ENCODE measurements at places on chromosomes 1 and 21.

DNA sequence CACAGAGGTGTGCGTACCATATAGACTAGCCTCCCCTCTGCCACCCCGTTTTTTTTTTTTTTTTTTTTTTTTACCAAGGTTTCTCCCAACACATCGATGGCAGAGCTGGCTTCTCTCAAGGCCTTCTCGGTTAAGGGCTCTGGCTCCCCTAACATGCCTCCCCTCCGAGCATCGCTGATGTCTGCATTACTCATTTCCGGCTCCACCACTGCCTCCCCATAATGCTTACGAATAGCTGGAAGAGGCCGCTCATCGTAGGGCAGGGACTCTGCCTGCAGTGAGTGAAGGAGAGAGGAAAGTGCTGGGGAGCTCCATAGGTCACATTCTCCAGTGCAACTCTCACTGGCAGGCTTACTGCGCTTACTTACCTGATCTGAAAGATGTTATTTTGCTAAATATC, 20.6 kb downstream of the CEP104 start:
- DNase-seq: no peak

GRCh38 chr1:37995751-37996345, 6.0 kb upstream of the SF3A3 start:
- no peak for DNase-seq

DNA sequence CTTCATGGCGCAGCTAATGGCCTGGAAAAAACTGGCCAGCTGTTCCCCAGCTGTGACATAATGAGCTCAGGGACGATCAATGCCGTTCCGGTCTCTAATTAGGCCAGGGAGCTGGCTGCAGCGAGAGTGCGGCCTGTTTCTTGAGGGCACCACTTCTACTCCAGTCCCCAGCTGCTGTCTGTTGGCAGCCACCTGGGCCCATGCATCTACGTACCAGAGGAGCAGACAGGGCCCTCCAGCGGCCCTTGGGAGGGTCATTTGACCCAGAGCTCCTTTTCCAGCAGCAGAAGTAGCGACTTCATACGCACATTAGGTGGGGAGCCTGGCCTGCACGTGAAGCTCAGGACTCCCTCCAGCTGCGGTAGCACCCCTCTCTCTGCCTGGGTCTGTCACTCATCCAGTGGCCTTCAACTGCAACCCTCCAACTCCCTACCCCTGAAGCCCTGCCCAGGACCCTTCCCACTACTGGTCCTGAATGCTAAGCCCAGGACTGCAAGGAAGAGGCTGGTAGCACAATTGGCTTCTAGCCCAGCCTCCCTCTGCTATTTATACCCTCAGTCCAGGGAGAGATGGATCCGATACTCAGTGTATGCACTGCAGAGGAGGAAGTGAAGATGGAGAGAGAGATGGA, 9.1 kb upstream of the GPR61 start:
- no peak for DNase-seq

DNA sequence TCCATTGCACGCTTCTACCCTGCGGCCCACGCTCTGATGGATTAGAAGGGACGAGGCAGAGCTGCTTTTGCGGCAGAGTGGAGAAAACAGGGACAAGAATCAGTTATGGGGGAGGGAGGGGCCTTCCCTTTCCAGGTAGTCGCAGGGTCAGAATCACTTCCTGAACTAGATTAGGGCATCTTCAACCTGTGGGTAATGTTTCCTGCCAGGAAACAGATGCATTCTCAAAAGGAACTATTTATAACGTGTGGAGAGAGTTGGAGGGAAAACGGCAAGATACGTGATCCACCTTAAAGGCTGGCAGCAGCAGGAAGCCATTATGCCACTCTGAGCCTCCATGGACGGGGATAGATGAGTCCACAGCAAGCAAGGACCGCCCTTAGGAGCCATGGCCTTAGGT, 59.9 kb upstream of the CNTN2 start:
- no peak for DNase-seq

DNA sequence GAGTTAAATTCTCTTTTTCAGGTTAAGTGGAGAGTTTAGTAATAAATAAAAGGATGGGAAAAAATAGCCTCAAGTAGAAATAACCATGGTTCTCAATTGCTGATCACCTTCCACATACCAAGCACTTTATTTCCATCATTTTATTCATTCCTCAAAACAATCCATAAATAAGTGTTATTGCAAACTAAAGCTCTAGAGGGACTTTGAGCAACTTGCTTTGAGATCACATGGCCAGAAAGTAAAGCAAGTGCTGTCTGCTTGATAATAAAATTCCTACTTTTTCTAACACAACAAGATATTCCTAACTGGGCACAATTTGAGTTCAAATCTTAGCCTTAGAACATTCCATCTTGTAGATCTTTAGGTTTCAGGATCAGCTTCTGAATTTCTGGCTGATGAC, 97.1 kb upstream of the C1orf87 start:
- DNase-seq: no peak

DNA sequence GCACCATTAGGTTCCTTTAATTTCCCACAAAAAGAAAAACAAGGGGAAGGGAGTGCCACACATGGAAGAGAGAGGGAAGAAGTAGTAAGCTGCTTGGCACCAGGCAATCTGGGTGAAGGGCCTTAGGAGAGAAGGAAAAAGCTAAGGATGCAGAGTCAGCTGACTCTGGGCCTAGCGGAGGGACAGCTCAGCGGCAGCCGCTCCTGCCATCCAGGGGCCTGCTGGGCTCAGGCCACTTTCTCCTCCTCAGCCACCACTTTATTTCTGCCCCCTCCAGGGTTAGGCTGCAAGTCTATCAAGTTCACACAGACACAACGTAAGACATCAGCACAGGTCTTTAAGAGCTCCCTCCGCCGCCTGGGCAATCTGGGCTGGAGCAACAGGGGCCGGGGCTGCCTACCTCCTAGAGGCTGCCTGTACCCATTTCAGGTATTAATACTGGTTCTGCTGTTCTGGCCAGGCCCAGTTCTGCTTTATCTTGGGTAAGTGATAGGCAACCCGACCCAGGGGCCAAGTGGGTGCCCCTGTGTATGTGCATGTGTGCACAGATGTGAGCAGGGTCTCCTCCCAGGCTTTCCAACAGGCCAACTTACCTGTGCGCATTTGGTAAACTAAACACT, 53.6 kb downstream of the SLC45A1 start:
- no peak for DNase-seq

GRCh38 chr1:57600424-57600823, 176.6 kb upstream of the DAB1 start:
- no peak for DNase-seq

- DNase-seq: no peak
These were observed 2.4 kb upstream of the PKP1 start for GRCh38 chr1:201280884-201281283.

- DNase-seq: no peak
These were observed 15.2 kb downstream of the SLC66A1 start for GRCh38 chr1:19327301-19327700.

All from T-helper 2 cell (primary cell).